ENCODE measurements at places on chromosomes 16 and 17. TPM values are rescaled to one million over a fixed set of nuclear protein-coding genes. Genes with fewer than 3 reads are reported as not detected.

DNA sequence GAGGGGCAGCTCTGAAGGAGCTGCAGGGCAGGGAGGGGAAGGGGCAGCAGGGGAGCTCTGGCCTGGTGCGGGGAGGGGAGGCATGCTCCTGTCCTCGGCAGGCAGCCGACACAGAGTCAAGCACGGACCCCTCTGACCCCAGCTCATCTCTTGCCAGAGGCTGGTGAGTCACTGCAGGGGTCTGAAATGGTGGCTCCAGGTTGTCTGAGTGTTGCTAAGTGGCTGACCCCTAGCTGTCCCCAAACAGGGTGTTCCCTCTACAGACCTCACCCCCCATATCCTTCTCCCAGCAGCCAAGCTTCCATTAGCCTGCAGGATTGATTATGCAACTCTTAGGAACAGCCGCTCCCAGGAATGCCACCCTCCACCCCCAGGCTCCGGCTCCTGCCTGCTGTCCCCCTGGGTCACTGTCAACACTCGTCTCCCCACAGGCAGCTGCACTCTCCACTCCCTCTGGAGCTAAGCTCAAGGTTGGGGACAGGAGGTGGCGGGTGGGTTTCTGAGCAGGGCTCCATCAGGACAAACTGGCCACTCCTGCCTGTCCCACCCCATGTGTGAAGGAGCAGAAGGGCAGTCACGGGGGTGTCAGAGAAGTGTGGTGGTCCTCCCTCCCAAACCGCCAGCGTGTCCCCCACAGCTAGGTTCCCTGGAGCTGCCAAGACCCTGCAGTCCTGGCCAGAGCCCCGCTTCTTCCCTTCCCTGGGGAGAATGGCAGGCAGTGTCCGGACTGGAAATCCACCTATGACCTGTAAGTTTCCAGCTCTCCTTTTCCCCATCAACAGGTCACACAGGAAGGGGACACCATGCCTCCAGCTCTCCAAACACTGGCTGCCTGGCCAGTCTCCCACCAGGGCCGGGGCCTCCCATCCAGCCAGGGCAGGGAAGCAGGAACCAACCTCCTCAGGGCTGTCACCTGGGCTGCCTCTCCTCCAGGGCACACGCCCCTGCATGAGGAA lies 1.0 kb downstream of the MYLK3 start:
- no peak for DNase-seq

GRCh38 chr16:7270006-7270405 lies 62.6 kb upstream of the RBFOX1 start:
- no peak for DNase-seq

DNA sequence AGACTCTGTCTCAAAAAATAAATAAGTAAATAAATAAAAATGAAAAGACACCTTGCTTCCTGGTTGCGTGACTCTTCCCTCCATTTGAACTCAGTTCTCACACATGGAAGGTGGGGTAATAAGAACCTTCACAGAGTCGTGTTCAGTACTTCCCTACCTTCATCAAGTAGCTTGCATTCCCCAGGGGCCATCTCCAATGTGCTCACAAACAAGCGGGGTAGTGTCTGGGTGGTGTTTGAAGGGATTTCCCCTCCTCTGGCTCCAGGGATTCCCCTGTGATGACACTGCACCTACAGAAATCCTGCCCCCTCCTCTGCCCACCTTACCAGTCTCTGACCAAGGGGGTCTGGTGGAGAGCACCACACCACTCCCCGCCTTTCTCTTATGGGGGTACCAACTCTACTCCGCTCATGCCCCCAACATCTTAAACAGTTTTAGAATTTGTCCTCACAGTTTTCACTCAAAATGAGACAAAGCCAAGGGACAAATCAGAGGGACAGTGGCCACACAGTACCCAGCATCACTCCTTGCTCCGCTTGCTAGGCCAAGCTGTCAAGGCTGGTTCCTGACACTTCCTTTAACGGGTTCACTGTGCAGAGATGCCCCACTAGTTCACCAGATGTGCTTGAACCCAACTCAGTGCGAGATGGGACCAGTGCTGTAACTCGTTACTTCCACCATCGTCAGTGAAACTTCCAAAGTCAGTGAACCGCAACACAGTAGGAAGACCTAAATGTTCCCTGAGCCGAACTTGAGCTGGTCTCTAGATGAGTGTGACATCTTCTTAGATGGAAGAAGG lies 69.1 kb downstream of the COPRS start:
- DNase-seq: no peak

DNA sequence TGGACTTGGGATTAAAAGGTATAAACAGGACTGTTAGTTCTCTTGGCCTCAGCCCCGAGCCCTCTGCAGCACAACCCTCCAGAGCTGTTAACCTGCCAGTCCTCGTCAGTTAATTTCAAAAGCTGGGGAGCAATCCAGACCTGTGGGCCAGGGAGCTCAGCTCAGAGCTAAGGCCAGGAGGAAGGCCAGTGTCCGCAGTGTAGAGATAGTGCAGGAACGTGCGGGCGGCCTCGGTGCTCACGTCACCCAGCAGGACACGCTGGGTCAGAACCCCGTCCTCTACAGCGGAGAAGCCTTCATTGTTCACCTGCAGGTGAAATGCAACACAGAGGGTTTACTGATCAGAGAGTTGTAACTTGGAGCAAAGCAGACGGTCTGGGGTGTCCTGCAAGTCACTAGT lies 15.4 kb upstream of the NLRC3 start:
- no peak for DNase-seq

GRCh38 chr17:64254755-64255154 lies 8.3 kb downstream of the TEX2 start:
- DNase-seq: no peak

DNA sequence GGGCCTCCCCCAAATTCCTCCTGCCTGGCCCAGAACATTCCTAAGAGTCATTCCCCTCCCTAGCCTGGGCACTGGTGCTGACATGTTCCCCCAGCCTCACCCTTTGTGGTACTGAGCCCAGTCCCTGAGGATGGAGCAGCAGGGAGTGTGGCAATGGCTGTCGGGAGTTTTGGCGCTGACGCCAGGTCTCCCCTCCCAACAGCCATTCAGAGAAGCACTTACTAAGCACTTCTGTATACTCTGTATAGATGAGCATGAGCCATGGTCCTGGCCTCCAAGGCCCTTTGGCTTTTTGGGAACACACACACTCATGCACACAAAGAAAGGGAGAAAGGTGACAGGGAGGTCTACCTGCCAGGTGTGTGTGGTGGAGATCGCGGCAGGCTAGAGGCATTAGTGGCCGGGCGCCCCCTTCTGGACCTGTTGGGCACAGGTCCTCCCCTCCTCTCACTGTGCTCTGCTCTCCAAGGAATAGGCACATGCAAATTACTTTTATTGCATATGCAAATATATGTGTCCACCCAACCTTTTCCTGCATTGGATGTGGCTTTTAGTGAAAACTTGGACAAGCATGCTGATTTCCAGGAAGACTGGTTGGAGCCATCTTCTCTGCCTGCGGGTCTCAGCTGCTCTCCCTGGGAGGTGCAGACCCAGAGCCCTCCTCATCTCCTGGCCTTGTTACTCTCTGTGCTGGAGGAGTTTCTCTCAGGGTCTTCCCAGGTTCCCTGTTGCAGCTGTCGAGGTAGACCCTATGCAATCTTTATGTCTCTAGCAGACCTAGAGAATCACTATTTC lies 17.4 kb upstream of the C17orf107 start:
- peak; percentile 57 for DNase-seq

DNA sequence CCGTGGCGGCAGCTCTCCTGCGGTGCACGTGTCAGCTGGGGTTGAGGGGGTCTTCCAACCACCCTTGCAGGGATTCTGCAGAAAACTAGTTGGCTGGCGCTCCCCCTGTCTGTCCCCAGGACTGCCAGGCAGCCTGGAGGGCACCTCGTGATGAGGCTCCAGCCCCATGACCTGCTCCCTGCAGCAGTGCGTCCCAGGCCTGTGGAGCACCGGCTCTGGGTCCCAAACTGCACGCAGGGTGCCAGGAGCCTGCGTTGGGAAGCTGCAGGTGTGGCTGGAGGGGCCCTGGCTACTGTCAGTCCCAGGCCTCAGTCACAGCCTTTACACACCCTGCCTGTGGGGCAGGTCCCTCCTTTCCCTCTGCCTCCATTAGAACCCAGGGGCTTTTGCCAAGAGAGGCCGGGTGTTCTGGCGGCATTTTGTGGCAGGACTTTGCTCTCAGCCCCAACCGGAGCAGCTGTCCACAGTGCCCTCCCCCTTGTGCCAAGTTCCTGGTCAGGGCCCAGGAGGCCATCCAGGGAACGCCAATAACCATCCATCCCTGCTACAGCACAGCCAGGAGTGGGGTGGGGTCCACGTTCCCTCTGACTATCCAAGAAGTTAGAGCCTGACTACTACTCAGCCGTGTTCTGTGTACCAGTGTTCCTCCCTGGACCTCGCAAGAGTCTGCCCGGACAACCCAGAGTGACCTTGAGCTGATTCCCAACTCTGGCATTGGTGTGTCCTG lies 9.2 kb downstream of the CHMP6 start:
- DNase-seq: no peak

DNA sequence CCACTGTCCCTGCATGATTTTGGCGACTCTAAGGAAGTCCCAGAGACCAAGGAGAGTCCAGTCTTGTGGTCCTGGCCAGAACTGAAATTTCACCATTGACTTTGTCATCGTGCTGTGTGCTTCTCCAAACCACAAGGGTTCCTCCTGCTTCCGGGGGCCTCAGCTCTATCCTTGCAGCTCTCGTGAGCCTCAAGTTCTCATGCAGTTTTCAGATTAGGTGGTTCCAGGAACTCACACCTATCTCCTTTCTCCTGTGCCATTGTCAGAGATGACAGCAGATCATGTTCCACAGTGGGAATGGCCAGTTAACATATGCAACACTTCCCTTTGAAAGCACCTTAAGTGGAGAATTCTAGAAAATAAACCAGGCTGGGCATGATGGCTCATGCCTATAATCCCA lies 97.9 kb upstream of the CRHR1 start:
- no peak for DNase-seq

Gene NGFR
- total RNA-seq: 2.7 TPM

Gene ZNF597
- total RNA-seq: 2.2 TPM

Gene TMIGD1
- not detected for total RNA-seq

Gene GCGR
- total RNA-seq: 2.2 TPM

Data from progenitor cell of endocrine pancreas (in vitro differentiated cells).